ENCODE measurements at places on chromosomes 3 and 15. TPM values are rescaled to one million over a fixed set of nuclear protein-coding genes. Genes with fewer than 3 reads are reported as not detected.
A peak's percentile ranks its signal among the peaks of the same experiment; 100 is the strongest.

- no peak for DNase-seq
These were observed 312.1 kb downstream of the TAFA4 start for GRCh38 chr3:68620211-68620610.

GRCh38 chr3:56971261-56971660 lies 89.2 kb upstream of the SPATA12 start:
- no peak for DNase-seq

GRCh38 chr3:52388348-52388821 lies 56.5 kb downstream of the SEMA3G start:
- no peak for DNase-seq

DNA sequence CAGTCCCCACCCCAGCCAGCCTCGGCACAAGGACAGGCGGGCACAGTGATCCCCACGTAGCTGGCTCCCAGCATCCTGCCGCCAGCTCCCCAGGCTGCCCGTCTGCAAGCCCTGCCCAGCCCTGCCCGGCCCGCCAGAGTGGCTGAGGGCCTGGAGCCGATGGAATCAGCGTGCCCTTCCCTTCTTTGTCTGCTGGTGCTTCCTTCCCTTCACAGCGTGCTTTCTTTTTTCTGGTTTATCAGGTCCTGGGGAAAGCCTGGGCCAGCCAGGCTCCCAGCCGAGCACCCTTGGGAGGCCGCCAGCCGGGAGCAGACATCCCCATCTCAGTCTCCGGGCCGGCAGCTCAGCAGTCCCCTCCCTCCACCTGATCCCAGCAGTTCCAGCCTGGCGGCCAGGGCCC lies 54.7 kb upstream of the SMAD6 start:
- DNase-seq: no peak

DNA sequence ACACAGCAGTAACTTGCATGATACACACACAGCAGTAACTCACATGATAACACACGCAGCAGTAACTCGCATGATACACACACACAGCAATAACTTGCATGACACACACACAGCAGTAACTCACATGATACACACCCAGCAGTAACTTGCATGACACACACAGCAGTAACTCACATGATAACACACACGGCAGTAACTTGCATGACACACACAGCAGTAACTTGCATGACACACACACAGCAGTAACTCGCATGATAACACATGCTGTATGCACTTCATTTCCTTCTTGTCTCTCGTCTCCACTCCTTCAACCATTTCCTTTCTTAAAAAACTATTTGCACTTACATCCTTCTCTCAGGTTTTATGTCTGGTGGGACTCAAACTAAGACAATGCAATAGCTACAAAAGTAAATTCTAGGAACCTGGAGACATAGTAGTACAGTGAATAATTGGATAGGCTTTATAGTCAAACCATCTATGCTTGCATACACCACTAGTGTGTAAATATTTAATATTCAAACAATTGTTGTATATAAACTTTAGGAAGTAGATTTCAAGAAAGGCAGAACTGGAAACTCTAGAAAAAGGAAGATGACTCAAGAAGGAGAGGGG lies 130.8 kb downstream of the UACA start:
- no peak for DNase-seq

DNA sequence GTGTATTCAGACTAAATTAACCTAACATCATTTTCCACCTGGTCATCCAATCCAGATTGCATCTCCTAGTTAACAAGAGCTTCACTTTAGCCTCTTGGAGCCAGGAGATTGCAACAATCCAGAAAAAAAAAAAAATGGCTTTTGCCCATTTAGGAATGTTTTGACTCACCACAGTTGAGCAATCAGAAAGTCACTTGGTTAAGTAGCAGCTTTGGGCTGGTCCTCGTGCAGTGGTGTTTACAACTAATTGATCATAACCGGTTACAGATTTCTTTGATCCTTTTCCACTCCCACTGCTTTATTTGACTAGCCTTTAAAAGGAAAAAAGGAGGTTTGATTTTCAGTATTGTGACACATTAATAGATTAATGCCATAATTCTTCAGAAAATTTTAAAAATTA lies 688.8 kb upstream of the CCDC54 start:
- DNase-seq: no peak

GRCh38 chr15:32829436-32829835 lies 111.6 kb downstream of the GREM1 start:
- no peak for DNase-seq

GRCh38 chr3:151091685-151092345 lies 6.4 kb downstream of the MED12L start:
- DNase-seq: no peak

DNA sequence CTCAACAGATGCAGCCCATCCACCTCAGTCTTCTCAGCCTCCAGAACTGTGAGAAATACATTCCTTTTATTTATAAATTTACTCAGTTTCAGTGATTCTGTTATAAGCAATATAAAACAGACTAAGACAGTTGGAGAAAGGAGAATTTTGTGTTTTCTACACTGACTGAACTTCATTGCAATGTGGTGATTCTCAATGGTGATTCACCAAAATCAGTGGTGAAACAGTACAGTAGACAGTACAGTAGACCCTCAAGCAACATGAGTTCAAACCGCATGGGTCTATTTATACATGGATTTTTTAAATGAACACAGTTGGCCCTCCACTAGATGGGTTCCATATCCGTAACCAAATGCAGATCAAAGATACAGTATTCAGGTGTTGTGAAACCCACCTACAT lies 403.1 kb upstream of the TGFBR2 start:
- no peak for DNase-seq

DNA sequence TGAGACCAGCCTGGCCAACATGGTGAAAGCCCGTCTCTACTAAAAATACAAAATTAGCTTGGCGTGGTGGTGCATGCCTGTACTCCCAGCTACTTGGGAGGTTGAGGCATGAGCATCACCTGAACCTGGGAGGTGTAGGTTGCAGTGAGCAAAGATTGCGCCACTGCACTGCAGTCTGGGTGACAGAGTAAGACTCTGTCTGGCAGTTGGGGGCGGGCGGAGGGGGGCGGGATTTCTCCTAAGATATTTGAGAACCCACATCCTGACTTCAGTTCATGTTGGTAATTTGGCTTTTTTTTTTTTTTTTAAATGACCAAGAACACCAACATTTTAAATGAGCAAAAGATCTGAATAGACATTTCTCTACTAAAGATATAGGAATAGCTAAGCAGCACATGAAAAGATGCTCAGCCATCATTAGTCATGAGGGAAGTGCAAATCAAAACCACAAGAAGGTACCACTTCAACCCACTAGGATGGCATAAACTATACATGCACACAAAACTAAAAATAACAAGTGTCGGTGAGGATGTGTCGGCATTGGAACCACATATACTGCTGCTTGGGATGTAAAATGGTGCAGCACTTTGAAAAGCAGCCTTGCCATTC lies 75.6 kb upstream of the LMOD3 start:
- DNase-seq: peak; percentile 61

- no peak for DNase-seq
These were observed 91.8 kb upstream of the ALDH1A3 start for GRCh38 chr15:100787567-100788417.

GRCh38 chr15:44763187-44763586 lies 26.9 kb downstream of the TRIM69 start:
- DNase-seq: no peak

DNA sequence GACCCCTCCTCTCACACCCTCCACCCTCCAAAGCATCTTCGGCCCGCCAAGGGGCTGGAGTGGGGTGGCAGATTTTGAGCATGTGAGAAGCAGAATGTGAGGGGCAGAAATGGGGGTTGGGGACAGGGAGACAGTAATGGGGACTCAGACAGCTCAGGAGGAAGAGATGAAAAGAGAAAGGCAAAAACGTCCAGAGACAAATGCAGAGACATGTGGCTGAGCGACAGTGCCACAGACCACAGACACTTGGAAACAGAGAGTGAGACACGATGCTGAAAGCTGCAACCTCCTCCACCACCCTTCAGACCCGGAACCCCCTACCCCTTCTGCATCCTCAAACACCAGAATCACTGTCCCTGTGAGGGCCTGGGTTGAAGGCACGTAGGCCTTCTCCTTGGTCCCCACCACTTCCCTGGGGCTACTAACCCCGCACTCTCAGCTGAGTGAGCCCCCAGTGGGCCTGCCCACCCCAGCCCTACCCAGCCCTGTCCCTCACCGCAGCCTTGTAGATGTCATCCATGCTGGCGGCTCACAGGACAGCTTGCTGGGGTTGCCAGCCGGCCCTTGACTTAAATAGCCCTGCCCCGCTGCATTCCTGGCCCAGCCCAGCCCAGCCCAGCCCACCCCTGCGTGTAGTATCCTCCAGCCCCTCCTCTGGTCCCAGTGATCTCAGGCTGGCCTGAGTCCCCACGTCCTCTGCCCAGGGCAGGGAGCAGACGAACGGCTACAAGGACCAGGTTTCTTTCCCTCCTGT lies at the start of gene TNNC1:
TNNC1 (minus strand) TSS at position 546 of the 754 bp plus-strand sequence; CDS start at position 520, 26 bp downstream.
- DNase-seq: no peak

DNA sequence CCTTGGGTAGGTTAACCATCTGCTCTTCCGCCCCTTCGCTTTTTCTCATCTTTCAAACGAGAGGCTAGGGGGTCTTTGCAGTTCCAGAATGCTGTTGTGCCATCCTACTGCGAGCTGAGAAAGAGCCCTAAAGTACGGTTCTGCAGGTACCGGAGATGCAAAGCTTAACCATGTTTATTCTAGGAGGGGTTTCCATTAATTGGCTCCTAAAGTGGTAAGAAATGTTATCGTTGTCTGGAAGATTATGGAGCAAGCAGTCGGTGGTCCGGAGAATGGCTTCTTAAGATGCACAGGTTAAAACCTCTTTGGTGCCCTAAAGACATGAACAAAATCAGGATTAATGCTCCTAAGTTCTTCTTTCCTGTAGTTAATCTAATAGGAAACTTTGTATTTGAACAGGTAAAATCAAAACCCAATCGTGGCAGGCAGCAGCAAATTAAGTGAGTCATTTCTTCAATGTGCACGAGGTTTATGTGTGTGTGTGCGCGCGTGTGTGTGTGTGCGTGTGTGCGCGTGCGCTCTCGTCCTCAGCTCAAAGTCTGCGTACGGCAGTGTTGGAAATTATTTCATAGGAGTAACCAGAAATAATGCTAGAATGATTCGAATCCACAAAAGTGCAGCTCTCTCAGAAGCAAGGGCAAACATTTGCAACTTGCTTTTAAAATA lies 772 bp downstream of the FAM81A start:
- DNase-seq: no peak

GRCh38 chr3:20668411-20668810 lies 482.4 kb upstream of the SGO1 start:
- DNase-seq: no peak

- peak; percentile 92 for DNase-seq
These were observed at the start of gene RAMAC for GRCh38 chr15:82985688-82986441. Gene RAMAC (plus strand): TSS chr15:82986210. CDS start chr15:82989019, 2,809 bp downstream.

- DNase-seq: no peak
These were observed 23.4 kb upstream of the PPP4R2 start for GRCh38 chr3:72973031-72973723.

GRCh38 chr3:150255413-150255812 lies 152.7 kb upstream of the TSC22D2 start:
- no peak for DNase-seq

- DNase-seq: no peak
These were observed 39.2 kb downstream of the STAG1 start for GRCh38 chr3:136712941-136713340.

DNA sequence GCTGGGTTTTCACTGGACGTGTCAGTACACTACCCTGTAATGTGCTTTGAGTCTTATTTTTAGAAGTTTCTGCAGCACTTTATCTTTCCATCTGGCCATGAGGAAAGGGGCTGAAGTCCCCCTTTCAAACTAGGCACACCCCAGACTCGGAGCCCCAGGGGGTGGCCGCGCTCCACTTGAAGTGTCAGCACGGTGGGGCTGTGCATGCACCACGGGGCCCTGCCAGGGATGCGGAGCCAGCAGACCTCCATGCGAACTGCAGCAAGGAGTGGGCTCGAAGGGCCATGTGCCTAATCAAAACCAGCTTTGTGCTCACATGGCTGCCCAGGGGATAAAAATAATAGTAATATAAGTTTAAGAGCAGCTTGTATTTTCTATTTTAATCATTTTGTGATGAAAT lies 100.9 kb upstream of the HACD2 start:
- DNase-seq: no peak

- peak; percentile 32 for DNase-seq
These were observed 467 bp downstream of the PIF1 start for GRCh38 chr15:64824929-64825430.

DNA sequence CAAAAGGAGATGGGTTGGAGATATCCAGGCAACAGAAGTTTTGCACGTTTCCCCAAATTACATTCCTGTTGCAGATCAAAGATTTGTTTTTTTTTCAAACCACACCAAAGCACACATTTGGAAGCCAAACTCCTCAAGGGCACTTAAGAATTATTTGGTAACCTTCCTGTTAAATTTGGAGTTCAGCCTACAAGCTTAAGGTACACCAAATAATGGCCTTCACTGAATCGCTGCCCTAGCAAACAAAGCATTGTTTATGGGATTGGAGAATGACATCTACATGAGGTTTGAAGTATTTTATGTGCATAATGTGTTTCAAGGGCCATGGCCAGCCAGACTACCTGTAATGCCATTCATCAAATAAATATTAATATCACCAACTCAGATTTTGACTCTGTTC lies 357.9 kb downstream of the RORA start:
- DNase-seq: no peak

- DNase-seq: no peak
These were observed 332.3 kb downstream of the THSD4 start for GRCh38 chr15:71447328-71448250.

DNA sequence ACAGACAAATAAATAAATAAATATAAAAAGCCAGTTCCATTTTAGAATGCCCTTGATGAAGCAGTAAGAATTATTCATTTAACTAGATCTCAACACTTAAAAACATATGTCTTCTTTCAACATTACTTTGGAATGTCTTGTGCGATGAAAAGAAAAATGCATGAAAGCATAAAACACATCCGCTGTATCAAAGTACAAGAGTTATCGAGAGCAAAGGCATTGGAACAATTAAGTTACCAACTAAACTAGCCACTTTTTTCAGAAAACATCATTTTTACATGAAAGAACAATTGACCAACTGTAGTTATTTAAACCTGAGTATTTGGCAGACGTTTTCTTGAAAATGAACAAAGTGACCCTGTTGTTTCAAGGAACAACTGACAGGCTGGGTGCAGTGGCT lies 27.5 kb upstream of the ACAN start:
- DNase-seq: no peak

The PDCD7 gene
- 37.1 TPM for total RNA-seq

The SLC12A6 gene
- 111 TPM for total RNA-seq

The GALK2 gene
- total RNA-seq: 19.4 TPM

The MFGE8 gene
- 106 TPM for total RNA-seq

The EPHA6 gene
- total RNA-seq: not detected

The DISP2 gene
- 0.05 TPM for total RNA-seq

The PSTPIP1 gene
- 189 TPM for total RNA-seq

The CLEC3B gene
- 0.45 TPM for total RNA-seq

The CALML4 gene
- 2.8 TPM for total RNA-seq

The ONECUT1 gene
- total RNA-seq: not detected

The MIX23 gene
- total RNA-seq: 26.3 TPM

The INSYN1 gene
- not detected for total RNA-seq

The GP9 gene
- total RNA-seq: not detected

The MORC1 gene
- not detected for total RNA-seq

The A4GNT gene
- total RNA-seq: not detected

The SNTN gene
- total RNA-seq: not detected

The ARRDC4 gene
- 1.1 TPM for total RNA-seq

The IDH3A gene
- 57.4 TPM for total RNA-seq

The HHLA2 gene
- total RNA-seq: 0.24 TPM

The CPN2 gene
- not detected for total RNA-seq

The GOLGA8J gene
- total RNA-seq: 0.30 TPM

The STT3B gene
- total RNA-seq: 131 TPM

All from naive thymus-derived CD4-positive, alpha-beta T cell (primary cell).